ENCODE measurements at places on chromosomes 11 and 22.

DNA sequence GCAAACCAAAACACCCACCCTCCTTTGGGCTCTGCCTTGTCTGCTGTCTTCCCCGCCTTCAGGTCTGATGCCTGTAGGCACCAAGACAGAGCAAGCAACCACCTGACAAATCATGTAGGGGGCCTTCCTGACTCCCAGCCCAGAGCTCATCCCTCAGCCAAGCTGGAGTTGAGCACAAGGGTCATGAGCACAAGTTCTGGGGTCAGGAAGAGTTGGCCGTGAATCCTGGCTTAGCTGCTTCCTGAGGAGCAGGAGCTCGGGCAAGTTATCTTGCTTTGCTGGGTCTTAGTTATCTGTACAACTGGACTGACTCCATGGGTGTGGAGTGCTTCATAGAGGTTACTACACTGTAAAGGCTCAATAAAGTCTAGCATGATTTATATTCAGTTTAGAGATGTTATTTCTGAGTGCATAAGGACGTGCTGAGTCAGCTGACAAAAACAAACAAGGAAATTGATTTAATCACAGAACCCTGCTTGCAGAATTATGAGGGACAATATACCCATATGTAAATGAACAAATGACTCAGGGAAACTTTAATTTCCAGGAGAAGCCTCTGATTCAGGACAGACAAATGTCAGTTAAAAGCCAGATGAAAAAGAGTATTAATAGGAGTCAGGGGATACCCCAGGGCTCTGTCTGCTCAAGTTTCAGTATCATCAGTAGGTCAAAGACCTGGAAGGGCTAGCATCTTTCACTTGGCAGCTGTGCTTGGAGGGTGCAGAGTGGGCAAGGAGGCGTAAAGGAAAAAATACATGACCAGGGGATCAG, 15.0 kb upstream of the APOA1 start:
- no peak for DNase-seq

- no peak for DNase-seq
Measured at GRCh38 chr11:16958833-16959232, 55.4 kb downstream of the PLEKHA7 start.

DNA sequence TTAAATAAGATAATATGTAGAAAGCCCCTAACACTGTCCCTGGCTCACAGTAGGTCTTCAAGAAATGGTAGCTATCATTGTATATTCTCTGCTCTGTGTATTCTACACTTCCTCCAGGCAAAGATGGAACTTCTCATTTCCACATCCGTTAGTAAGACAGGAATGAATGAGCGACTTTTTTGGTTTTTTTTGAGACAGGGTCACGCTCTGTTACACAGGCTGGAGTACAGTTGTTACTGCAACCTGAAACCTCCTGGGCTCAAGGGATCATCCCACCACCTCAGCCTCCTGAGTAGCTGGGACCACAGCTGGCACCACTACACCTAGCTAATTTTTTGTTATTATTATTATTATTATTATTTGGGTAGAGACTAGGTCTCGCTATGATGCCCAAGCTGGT, 2.3 kb upstream of the CLPB start:
- no peak for DNase-seq

- no peak for DNase-seq
Measured at GRCh38 chr11:28209906-28210305, 101.7 kb downstream of the METTL15 start.

GRCh38 chr11:10358696-10359095, 53.8 kb downstream of the ADM start:
- DNase-seq = no peak
